ENCODE measurements at places on chromosomes 11 and 22.

GRCh38 chr11:57094181-57094935 is 87.4 kb upstream of the LRRC55 start:
- no peak for ATAC-seq

DNA sequence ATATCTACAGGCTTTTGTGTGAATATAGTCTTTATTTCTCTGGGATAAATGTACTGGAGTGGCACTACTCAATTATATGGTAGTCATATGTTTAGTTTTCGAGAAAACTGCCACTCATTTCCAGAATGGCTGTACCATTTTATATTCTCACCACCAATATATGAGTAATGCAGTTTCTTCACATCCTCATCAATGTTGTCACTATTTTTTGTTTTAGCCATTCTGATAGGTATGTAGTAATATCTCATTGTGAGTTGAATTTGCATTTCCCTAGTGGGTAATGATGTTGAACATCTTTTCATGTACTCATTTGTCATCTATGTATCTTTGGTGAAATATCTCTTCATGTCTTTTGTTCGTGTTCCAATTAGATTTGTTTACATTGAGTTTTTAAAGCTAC is 18.0 kb downstream of the ACRV1 start:
- ATAC-seq: no peak

DNA sequence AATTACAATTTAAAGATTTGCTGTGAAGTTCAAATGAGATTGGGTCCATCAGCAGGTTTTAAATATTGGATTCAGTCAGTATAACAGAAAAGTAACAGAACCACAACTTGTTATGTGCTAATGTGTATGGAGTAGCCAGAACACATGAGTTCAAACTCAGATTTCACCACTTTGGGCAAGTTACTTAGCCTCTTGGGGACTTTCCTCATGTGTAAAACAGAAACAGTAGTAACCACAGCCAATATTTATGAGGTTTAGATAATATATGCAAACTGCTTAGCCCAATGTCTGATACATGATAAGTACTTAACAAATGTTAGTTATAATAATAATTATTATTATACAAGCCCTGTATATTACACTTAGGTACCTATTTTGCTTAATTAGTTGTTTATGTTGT is 21.8 kb upstream of the SLC5A12 start:
- no peak for ATAC-seq

DNA sequence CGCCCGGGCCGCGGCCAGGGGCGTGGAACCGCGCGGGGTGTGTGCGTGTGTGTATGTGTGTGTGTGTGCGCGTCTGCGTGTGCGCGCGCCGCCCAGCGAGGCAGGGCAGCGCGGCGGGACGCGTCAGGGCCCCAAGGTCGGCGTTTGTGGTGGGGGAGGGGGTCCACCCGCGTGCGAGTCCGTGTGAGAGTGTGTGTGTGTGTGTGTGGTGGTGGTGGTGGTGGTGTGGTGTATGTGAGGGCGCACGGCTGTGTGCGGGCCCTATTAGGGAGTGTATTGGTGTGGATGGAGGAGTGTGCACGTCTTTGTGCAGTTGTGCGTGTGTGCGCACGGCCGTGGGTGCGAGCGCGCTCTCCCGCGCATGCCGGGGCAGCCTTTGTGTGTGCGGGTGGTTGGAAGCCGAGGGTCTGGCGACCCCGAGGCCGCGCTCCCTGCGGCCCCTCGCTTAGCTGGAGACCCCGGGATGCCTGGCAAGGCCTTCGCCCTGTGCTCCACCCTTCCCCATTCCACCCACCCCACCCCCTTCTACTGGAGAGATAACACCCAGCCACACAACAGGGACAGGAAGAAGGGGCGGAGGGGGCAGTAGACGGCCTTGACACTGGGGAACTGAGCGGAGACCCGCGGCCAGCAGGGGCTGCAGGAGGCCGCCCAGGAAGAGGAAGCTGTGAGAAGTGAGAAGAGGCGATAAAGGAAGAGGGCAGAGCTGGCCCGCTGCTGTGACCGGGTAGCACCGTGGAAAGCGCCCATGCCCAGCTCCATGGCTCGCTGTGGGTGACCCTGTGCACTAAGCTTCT is 528 bp upstream of the ARRB1 start:
- ATAC-seq: peak; percentile 70

- ATAC-seq: peak; percentile 93
Observed at GRCh38 chr11:78188286-78189173, at the start of the genes KCTD21 and USP35. KCTD21 (minus strand) TSS chr11:78188626; CDS start chr11:78174554, 14,072 bp downstream. USP35 (plus strand) TSS chr11:78188919; CDS start chr11:78196246, 7,327 bp downstream.

- ATAC-seq: no peak
Observed at GRCh38 chr22:32478994-32479393, 4.4 kb downstream of the FBXO7 start.

All from esophagus mucosa (tissue), 1 donor.